ENCODE measurements at places on chromosomes 3 and 15.

GRCh38 chr3:74271541-74271940 is 342.9 kb downstream of the CNTN3 start:
- no peak for DNase-seq

- no peak for DNase-seq
Measured at GRCh38 chr3:89932882-89933281, 825.5 kb downstream of the EPHA3 start.

GRCh38 chr3:123328851-123329635 is 119.8 kb downstream of the ADCY5 start:
- peak; percentile 57 for DNase-seq

GRCh38 chr15:65630760-65631159 is 9.0 kb downstream of the SLC24A1 start:
- no peak for DNase-seq

GRCh38 chr3:195696632-195697278 is 24.0 kb upstream of the MUC20 start:
- DNase-seq: no peak

DNA sequence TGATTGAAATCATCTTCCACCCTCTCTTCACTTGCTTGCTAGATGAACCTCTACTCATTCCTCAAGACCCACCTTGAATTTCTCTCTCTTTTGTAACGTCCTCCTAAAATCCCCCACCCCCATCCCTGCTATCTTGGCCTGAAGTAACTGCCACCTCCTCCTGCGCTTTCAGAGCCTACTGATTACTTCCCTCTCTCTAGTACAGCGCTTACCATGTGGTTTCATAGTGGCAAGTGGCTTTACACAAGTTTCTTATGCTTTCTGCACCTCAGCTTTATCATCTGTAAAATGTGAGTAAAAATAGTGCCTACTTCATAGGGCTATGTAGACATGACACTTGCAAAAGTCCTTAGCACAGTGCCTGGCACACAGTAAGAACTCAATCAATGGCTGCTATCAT is 28.7 kb upstream of the DAZL start:
- no peak for DNase-seq

DNA sequence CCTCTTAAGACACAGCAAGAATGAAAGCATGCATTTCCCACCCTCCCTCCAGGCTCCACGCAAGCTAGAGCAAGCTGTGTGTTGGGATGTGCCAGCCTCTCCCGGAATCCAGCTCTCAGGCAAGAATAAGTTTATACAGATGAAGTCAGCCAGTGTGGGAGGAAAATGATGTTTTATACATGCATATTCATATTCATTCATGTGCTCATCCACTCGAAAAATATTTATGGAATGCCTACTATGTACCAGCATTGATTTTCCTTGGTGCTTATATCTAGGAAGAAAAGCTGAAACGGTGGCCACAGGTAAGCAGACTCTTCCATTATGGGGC is 62.7 kb downstream of the KLHL6 start:
- DNase-seq: no peak

- DNase-seq: no peak
Measured at GRCh38 chr3:142319094-142319493, 93.7 kb upstream of the GK5 start.

DNA sequence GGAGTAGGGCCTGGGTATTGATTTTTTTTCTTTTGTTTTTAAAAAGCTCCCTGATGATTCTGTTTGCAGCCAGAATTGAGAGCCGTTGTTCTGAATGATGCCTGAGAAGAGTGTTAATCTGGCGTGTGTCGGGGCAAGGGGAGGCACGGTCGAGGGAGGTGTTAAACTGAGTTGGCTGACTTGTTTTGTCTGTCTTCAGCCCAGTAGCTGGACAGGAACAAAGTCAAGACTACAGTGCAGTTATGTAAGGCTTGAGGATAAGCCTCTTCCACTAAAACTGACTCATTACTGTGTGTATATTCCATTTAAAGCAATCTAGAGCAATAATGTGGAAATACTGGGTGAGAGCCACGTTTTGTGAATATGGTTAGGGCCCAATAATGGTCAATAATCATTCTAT is 119.0 kb upstream of the DLG1 start:
- DNase-seq: no peak

GRCh38 chr3:188594139-188594538 is 440.2 kb downstream of the LPP start:
- no peak for DNase-seq

DNA sequence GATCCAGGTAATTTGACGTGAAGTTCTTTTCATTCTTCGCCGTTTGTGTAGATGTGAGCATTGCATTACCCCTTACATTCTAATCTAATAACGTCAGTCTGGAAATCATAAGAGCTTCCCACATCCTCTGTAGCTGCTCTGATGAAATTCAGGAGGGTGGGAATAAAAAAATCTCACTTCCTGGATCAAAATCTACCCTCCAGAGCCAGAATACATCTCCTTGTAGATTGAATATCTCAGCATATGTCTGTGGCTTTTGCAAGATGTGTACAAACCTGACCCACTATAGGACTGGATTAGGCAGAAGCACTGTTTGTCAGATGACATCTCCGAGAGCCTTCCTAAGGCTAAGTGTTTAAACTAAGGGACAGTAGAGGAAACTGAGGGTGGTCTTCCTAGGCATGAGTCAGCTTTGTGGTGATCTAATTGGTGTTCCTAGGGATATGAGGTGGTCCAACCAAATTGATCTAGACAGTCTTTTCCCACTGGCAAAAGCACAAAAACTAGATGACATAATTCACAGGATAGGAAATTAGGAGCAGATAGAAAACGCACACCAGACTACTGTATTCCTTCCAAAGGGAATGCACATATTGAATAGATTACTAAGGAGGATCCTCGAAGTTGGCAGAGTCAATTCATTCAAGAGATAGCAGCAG is 216.3 kb upstream of the LRTM1 start:
- DNase-seq: no peak

GRCh38 chr15:69891606-69892005 is 206.1 kb downstream of the TLE3 start:
- DNase-seq: no peak

DNA sequence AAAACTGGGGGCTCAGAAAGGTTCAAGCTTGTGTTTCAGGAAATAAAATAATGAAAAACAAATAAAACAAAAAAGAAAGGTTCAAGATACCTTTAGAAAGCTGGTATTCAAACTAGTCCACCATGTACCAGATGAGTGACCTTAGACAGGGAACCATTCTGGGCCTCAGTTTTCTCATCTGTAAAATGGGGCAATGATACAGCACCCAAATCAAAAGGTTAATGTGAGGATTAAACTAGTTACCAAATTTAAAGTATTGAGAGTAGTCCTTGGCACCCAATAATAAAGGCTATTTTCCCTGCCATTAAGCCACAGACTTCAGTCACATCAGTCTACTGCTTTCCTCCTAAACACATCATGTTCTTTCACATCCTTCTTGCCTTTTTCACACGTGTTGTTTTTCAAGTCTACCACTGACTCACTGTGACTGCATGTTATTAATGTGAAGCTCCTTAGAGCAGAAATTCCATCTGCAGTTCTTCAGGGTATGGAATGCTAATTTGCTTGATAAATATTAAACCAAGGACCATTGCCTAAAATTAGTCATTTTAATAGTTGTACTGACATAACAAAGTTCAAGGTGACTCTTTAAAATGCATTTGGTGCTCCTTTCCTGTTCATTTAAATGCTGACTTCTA is 19.9 kb downstream of the TAMM41 start:
- DNase-seq: no peak

GRCh38 chr3:105349684-105350387 is 16.9 kb upstream of the ALCAM start:
- DNase-seq: no peak

DNA sequence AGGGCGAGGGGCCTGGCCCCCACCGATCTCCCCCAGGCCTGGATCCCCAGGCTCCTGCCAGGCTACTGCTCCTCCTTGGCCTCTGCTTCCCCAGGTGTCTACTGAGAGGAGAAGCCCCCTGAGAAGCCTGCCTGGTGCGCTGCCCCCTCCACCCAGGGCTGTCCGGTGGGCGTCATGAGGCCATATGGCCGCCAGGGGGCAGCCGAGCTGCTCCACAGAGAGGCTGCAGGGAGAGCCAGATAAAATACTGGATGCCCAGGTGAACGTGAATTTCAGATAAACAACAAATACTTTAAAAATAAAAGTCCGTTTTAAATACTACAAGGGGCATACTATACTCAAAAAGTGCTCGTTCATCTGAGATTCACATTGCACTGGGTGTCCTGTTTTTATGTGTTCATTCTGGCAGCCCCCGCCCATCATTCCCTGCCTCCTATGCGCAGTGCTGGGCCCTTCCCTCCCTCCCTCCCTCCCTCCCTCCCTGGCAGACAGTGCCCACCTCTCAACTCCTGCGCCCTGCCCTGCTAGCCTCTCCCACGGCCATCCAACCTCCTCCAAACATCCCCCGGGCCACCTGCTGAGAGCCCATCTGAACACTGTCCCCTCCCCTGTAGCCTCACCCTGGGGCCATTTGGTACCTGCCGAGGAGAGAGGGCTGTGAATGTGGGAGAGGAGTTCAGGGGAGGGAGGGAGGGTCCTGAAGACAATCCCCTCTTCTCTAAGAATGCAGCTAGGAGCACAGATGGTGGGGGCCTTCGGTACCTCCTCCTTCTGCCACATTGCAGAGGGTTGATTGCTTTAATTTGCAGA is 29.6 kb downstream of the PSTPIP1 start:
- peak; percentile 59 for DNase-seq

GRCh38 chr3:11691767-11692531 is 48.2 kb upstream of the VGLL4 start:
- no peak for DNase-seq

GRCh38 chr3:70532806-70533205 is 220.4 kb upstream of the MDFIC2 start:
- no peak for DNase-seq

DNA sequence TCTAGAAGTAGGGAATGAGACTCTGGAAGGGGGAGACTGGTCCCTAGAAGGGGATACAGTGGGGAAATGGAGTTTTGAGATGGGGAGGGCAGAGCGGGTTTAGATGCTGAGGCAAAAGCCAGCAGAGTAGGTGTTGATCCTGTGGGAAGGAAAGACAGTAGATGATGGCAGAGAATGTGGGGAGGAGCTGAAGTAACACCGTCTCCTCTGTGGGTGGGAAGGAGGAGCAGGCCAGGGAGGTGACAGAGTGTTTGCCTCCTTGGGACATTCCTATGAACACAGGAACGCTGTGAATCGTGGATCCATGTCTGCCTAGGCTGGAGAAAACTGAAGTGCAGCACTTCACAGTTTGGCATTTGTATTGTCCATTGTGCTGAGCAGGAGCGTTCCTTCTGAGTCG is 20.4 kb downstream of the GRK7 start:
- no peak for DNase-seq
